WTC11 (cell line): ENCODE measurements at places on chromosomes 7 and 10. TPM values are rescaled to one million over a fixed set of nuclear protein-coding genes. Genes with fewer than 3 reads are reported as not detected.

DKK1 gene
- total RNA-seq, result 0.78 to 1.1 TPM (median 1.0 TPM) in 3 replicates

TMEM26 gene
- total RNA-seq, result 1.4 to 1.6 TPM (median 1.6 TPM) in 3 replicates

PHYH gene
- total RNA-seq, result 22.5 to 35.1 TPM (median 32.0 TPM) in 3 replicates

CEP41 gene
- total RNA-seq, result 7.1 to 11.2 TPM (median 10.2 TPM) in 3 replicates

HOXA7 gene
- total RNA-seq, result not detected in 3 replicates

TACC2 gene
- 22.2 to 28.9 TPM (median 23.1 TPM) in 3 replicates for total RNA-seq

MYO1G gene
- 0.41 to 0.48 TPM (median 0.46 TPM) in 3 replicates for total RNA-seq

ZP3 gene
- total RNA-seq, result 1.8 to 9.3 TPM (median 3.3 TPM) in 3 replicates

PHYHIPL gene
- 0.13 to 0.25 TPM (median 0.21 TPM) in 3 replicates for total RNA-seq

HOXA4 gene
- total RNA-seq, result not detected in 3 replicates

SAP25 gene
- 9.3 to 11.7 TPM (median 9.7 TPM) in 3 replicates for total RNA-seq

CLRN3 gene
- total RNA-seq, result not detected in 3 replicates

PAX2 gene
- total RNA-seq, result 0.09 to 0.21 TPM in 2 of 3 replicates, not detected in the other

MMRN2 gene
- total RNA-seq, result 1.7 to 2.8 TPM (median 2.4 TPM) in 3 replicates

ADARB2 gene
- 3.3 to 4.9 TPM (median 3.7 TPM) in 3 replicates for total RNA-seq

TRPV5 gene
- not detected in 3 replicates for total RNA-seq
